ENCODE measurements at places on chromosomes 13 and 19.

- DNase-seq, result no peak
Observed at GRCh38 chr13:74871369-74872070, 610.4 kb downstream of the TBC1D4 start.

GRCh38 chr13:30751183-30751933 lies 16.0 kb downstream of the ALOX5AP start:
- DNase-seq, result no peak

DNA sequence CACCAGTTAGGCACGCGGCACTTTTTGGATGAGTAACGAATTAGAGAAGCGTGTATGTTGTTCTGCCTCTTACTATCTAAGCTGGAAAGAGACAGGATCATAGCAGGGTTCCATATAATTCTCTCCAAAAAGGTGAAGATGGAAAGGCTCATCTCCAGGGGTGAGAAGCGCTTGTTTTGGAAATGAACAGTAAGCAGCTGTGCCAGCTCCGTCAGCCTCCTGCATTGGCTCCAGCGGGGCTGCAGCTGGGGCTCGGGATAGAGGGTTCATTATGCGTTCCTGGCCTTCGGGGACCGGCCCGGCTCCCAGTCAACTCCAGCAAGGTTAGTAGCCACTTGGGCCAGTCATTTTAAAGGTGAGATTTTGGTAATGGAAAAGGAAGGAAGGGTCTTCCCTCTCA lies 155.5 kb downstream of the COL4A1 start:
- no peak for DNase-seq

DNA sequence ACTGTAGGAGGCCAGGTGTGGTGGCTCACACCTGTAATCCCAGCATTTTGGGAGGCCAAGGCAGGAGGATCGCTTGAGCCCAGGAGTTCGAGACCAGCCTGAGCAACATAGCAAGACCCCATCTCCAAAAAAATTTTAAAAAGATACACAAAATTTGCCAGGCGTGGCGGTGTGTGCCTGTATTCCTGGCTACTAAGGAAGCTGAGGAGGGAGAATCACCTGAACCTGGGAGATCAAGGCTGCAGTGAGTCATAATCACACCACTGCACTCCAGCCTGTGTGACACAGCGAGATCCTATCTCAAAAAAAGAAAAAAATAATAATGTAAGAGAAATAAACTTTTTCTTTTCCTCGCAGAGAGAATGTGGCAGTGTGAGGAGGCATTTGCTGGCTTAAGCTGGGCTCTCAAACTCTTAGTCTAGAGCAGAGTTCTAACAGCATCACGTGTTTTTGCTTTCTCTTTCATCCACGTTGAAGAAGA lies 21.1 kb downstream of the FAM187B start:
- no peak for DNase-seq

GRCh38 chr19:46478356-46478986 lies 7.1 kb upstream of the PNMA8A start:
- DNase-seq, result no peak

GRCh38 chr13:77222000-77222690 lies 104.7 kb downstream of the MYCBP2 start:
- no peak for DNase-seq

GRCh38 chr19:11423164-11423790 lies 4.2 kb upstream of the RGL3 start:
- peak; percentile 25 for DNase-seq

DNA sequence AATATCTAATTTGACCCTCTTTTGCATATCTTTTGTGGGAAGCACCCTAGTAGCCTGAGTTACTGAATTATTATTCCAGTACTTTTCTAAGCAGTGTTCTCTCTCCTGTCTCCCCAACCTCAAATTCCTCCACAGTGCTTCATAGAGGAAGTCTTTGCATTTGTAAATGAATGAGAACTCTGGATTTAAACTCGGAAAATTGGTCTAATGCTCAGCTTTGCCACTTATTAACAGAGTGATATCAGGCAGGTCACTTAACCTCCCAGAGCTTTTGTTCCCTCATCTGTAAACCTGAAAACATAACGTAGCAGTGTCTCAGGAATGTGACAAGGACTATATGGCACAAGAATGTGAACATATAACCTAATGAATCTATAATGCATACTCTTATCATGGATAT lies 26.2 kb downstream of the FREM2 start:
- no peak for DNase-seq

DNA sequence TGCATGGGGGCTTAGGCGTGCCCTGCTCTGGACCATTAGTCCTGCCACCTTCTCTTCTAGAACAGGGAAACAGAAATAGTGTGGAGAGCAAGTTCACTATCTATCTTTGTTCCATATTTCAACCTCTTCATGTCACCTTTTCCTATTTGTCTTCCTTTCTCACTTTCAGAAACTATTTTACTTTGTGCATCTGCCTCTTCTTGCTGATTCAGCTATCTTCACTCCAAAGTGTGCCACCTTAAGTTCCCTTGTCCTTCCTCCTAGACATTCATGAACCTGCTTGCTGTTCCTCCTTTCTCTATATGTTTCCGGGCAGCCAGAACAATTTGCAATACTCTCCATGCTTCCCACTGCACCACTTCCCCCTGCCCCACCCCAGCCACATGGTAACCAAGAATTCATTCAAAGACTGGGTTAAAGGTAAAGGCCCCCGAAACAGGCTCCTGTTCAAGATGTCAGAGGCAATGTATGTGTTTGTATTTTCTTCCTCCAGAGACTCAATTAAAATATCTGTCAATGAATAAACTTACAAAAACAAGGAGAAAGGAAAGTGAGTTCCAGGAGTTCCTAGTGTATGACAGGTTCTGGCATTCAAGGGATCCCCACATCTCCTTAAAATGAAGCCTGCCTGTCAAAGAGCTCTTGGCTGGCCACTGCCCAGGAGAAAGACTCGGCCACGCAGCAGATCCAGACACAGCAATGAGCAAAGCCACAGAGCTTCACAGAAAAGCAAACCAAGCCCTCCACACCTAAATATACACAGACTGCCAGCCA lies 268.1 kb downstream of the DNAJC15 start:
- no peak for DNase-seq

GRCh38 chr13:42652642-42653415 lies 78.9 kb downstream of the TNFSF11 start:
- DNase-seq, result no peak

GRCh38 chr13:27018882-27019281 lies 152.7 kb downstream of the USP12 start:
- DNase-seq, result no peak

DNA sequence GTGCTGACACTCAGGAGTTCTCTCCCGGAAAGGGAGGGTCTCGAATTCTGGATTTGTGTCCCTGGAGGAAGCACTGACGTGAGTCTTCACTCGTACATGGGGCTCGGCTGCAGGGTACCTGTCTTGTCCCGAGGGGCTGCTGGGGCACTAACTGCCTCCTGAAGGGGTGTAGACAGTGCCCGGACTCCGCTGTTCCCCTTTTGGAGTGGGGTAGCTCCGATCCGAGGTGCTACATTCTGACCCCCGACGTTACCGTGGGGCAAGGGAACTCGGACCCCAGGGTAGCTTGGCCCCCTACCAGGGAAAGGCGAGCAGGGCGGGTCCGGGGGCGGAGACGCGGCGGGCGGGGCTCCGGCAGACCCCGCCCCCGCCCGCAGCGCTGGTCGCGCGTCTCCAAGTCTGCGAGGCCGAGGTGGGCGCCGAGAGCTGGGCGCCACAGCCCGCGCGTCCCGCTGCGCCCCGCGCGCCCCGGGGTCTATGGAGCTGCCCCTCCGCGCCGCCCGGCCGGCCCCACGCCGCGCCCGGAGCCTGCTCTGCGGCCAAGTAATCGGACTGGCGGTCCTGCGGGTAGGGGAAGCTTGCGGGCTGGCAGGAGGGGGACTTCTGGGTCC lies at the start of gene NPAS1:
Gene NPAS1 (plus strand): TSS at position 407 of the 611 bp plus-strand sequence. CDS start 1,211 bp downstream, outside the sequence.
- DNase-seq, result peak; percentile 64

GRCh38 chr19:10289836-10290356 lies at the start of gene ICAM5:
TSS of gene ICAM5 (plus strand) at chr19:10289952. CDS start at chr19:10290044, 92 bp downstream.
- no peak for DNase-seq

DNA sequence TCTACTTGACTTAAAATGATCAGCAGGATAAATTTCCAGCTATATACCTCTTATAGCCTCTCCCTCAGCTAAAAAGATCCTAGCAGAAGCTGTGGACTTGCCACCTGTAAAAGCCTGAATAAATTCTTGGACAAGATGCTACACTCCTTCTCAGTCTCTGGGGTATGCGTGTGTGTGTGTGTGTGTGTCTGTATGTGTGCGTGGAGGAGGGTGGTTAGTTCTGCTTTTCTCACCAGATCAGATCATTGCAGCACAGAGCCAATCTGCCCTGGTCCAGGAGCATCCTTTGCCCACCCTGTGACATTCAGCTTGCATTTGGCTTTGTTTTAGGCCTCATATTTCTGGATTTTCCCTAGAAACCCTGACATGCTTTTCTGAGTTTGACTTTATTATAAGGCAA lies 438.3 kb downstream of the RFC3 start:
- DNase-seq, result no peak

- no peak for DNase-seq
Observed at GRCh38 chr19:38386300-38386970, 1.4 kb downstream of the GGN start.

DNA sequence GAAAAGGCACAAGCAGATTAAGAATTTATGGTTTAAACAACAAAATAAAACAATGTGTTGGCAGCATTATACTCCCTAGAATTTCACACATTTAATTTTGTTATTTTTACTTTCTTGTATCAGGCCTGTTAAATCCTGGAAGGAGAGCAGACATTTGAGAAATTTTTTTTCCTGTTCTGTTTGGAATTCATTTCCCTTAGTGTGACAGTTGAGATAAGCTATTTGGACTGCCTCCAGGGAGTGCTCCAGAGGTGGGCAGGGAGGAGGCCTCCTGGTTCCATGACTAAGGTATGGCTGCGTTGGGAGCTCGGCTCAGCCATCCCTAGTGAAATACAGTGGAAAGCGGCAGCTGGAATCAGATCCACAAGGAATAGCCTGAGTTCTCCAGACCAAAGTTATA lies 185.7 kb downstream of the KCNRG start:
- DNase-seq, result no peak
